ENCODE measurements at places on chromosomes 11 and 22.
A peak's percentile ranks its signal among the peaks of the same experiment; 100 is the strongest.

DNA sequence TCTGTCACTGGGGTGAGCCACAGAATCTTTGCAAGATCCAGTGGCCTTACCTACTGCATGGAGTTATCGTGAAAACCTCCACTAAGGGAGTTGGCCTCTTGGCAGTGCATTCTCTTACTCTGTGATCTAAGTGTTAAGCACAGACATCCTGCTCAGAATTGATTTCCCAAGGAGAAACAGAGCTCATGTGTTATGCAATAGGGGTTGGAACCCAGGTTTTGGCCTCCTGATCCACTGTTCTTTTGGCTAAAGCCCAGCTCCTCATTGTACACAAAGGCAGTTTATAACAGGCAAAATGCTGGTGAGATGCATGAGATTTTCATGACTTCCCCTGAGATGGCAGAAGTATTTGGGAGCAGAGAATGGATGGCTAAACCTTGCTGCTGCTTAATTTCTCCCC, 11.8 kb downstream of the DTX4 start:
- DNase-seq, result no peak

DNA sequence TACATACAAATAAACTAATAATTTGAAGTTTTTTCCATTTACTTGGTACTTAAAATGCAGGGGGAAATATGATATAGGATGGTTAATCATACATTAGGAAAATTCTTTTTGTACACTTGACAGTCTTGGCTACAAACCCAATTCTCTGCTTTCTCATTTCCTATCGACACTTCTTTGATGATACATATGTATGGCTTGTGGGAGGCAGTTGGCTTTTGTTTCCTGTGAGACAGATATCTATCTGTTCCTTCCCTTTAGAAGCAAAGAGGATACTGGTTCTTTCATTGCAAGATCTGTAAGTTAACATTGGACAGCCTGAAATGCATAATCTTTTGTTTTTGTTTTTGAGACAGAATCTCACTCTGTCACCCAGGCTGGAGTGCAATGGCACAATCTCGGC, 47.9 kb upstream of the ADORA2A start:
- peak; percentile 6 for DNase-seq

- no peak for DNase-seq
Observed at GRCh38 chr11:30635401-30635989, 49.3 kb upstream of the MPPED2 start.

- no peak for DNase-seq
Observed at GRCh38 chr11:120707098-120707497, 195.6 kb downstream of the GRIK4 start.

DNA sequence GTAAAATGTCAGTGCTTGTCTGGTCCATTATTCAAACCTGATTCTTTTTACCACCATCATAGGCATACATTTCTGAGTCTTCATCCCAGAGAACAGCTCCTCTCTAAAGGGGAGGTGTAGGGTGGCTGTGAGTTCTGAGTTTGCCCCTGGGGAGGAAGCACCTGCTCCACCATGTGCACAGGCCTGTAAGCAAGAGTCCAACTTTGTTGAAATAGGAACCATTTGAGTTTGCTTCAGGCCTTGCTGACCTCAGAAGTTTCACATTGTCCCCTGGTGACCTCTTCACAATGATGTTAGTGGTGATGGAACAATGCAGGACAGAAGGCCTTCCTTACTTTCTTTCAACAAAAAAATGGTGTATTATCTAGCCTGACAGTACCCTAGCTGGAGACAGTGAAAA, 54.6 kb upstream of the TOP3B start:
- no peak for DNase-seq

DNA sequence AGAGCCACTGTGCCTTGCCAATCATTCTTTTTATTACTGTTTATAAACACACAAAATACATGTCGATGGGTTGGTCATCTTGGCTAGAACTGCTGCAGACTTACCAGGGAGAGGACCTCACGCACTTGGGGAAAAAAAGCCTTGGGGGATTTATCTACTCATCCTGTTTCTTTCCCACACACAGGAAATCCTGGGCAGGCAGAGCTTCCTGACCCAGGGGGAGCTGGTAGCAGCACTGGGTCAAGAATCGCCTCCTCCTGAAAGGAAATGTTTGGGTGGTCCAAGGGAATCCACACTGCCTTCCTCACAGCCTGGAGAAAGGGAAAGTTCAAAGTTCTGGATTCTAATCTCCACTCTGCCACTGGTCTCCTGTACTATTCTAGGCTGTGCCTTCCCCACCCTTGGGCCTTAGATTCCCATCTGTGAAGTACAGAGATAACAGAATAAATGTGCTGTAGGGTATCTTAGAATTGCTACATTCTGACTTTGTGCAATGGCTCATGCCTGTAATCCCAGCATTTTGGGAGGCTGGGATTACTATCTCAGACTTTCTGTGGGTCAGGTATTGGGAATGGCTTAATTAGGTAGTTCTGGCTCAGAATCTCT, 31.2 kb upstream of the SMTN start:
- no peak for DNase-seq

DNA sequence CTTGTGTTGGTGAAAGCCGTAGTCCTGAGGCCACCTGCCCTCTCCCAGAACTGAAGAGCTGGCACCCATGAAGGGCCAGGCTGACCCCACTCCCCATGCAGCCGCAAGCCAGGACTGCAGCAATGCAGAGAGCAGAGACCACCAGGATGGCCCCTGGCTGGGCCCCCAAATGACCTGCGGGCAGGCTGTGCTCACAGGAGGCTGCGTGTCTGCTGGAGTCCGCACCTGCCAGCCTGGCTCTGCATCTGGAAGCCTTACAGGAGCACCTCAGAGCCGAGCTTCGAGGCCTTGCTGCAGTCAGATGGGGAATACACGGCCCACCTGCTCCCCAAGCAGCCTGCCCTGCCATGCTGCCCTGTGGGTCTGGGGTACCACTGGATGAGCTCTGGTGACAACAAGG, 1336.8 kb downstream of the TBC1D22A start:
- DNase-seq, result no peak

DNA sequence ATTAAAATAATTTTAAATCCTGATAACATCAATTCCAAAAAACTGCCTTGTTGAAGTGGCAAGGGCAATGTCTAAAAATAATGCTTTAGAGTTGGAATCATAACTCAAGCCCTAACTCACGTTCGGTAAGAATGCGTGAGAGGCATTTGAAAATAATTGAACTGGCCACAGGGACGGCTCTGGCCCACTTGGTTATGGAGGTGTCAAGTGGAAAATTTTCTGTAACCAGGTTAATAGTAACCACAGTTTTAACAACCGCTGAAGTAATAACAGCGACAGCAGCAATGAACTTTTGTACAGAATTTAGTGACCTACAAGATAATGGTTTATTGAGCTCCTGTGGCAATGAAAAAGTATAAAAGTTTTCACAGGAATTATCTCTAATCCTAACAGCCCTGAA, 79.4 kb downstream of the ETS1 start:
- DNase-seq, result no peak

DNA sequence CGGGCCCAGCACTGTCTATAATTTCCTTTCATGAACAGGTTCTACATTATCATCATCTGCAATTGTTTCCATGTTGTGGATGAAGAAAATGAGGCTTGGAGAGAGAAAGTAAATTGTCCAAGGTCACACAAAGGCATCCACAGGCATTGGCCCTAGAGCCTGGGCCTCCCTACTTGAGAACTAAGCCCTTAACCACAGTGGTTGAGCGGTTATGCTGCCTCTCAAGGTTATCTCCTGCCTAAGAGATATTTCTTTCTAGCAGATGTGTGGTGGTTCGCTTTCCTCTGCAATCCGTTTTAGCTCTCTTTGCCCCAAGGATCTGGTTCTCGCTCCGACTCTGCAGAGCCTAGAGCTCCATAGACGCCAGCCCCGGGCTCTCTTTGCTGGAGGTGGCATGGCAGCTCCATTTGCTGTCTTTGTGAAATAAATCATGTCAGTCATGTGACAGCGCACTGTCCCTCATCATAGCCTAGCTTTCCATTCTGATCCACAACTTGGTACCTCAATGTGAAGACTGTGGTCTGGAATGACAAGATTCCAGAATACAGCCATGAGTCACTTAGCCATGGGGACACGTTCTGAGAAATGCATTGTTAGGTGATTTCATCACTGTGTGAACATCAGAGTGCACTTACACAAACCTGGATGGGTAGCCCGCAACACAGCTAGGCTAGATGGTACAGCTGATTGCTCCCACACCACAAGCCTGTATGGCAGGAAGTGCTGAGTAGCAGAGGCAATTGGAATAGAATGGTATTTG, 27.2 kb downstream of the RPS6KA4 start:
- no peak for DNase-seq

DNA sequence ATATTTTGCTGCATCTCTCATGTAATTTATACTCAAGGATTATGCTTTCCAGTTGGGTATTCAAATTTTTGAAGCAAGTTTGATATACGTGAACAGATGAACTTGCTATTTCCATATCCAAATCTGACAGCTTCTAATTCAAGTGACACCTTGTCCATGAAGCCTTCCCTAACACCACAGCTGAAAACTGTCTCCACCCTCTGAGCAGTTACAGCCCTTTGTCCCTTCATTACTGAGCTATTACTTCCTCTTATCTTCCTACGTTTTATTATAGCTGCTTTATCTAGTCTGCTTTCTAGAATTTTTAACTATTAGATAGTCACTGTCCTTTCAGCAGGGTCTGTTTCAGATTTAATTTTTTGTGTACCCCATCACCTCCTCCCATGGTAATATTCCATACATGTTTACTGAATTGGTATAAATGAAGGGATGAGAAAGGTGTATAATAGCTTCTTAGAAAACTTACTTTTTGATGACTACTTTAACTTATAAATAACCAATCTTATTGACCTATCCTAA, 13.3 kb upstream of the PRSS23 start:
- DNase-seq, result no peak

GRCh38 chr11:87116185-87116584, 78.5 kb downstream of the TMEM135 start:
- DNase-seq, result no peak

DNA sequence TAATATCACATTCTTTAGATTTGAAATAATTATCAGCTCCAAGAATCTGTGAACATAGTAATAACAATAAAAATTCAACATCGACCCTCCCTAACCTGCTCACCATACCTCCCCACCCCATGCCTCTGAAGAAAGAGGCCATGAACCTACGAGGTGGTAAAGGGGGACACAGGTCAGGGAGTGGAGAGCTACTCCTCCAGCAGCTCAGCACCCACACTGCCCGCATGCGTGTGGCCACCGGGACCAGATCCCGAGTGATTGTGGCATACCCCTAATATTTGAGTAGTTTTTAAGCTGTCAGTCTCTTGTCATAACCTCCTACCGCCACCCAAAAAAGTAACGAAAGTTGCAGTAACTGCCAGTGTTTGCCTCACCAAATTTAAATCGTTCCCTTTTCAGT, 16.8 kb upstream of the ADSL start:
- DNase-seq, result no peak

- DNase-seq, result no peak
Observed at GRCh38 chr11:75902631-75903030, 87.6 kb downstream of the UVRAG start.

DNA sequence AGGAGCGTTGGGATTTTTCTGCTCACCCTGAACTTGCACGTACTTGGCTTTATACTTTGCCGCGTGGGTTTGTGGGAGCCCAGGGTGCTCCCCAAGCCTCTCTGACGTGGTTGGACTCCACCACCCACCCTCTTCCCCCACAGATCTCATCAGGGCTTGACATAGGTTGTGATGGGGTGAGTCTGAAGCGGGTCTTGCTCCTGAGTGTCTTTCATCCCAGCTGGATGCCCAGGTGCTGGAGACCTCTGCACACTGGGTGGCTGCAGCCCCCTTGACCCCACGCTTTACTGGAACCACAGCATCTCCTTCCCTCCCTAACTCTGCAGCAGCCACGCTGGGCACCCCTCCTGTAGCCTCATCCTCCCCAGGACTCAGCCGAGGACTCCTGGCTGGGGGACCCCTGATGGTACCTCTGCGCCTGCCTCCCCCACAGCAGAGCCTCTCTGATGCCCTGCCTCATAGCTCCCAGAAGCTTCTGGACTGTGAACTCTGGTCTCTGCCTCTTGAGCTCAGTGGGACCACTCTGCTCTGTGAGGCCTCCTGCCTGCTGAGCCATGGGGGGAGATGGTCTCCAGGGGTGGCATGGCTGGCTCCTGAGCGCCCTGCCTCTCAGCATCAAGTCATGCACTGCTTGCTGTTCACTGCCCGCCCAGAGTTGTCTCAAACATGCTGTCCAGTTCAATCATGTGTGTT, 45.2 kb downstream of the MYEOV start:
- no peak for DNase-seq

GRCh38 chr11:45765836-45766235, 39.1 kb upstream of the SLC35C1 start:
- DNase-seq, result no peak

GRCh38 chr11:1516273-1517067, 29.9 kb upstream of the MOB2 start:
- no peak for DNase-seq

DNA sequence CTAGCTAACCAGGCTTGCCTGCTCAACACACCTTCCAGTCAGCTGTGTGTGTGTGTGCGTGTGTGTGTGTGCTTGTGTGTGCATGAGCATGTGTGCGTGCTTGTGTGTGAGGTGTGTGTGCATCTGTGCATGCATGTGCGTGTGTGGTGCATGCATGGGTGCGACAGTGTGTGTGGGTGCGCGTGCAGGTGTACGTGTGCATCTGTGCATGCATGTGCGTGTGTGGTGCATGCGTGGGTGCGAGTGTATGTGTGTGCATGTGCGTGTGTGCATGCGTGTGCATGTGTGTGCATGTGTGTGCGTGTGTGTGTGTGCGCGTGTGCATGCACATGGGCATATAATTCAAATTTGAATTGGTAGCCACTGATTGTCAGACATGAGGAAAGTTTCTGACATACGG, 10.5 kb upstream of the TP53AIP1 start:
- DNase-seq, result no peak

DNA sequence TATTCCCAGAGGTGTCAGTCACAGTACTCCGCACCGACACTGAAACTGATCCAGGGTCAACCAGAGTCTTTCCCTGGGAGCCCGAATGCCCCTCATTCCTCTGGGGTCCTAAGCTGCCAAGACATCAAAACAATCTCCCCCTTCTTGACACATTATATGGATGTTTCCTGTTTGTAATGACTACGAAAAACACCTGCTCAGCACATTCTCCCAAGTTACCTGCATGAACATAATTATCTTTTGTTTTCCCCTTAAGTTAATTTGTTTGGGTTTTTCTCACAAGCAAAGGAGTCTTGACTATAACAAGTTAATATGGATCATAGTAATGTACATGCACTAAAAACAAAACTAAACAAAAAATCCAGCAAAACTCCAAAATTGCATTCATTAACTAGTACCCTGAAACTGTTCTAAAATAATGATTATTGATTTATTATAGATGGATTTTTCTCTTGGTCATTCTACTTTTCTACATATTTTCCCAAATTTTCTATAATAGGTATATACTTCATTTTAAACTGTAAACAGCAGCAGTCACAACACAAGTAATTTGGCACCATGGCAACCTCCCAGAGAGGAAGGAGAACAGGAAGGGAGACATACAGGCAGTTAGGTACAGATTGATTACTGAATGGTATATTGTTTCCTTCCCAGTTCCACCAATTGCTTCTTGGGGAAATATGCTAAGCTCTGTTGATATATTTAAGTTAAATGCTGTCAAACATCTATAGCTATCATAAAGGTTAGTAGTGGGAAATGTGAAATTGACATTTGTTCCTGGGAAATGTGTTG, 631.5 kb downstream of the METTL15 start:
- DNase-seq, result no peak

GRCh38 chr11:35016916-35017315, 100.5 kb downstream of the PDHX start:
- DNase-seq, result no peak
